ENCODE measurements at places on chromosomes 13 and 19. TPM values are rescaled to one million over a fixed set of nuclear protein-coding genes. Genes with fewer than 3 reads are reported as not detected.

Gene KLF1
- not detected for total RNA-seq

- H3K4me1 ChIP-seq = no peaks in the 10 kb centered on the region
- DNase-seq = no peak
- H3K27me3 ChIP-seq = no peaks in the 10 kb centered on the region
- no peak overlapping the region for H3K27ac ChIP-seq
- no peaks in the 10 kb centered on the region for H3K36me3 ChIP-seq
Observed at GRCh38 chr13:31054632-31055031, 107.1 kb downstream of the HSPH1 start.

- peaks cover 79% of the 10 kb centered on the region for H3K36me3 ChIP-seq
- H3K4me3 ChIP-seq = no peak overlapping the region
- DNase-seq = no peak
- H3K27me3 ChIP-seq = no peaks in the 10 kb centered on the region
- no peaks in the 10 kb centered on the region for H3K4me1 ChIP-seq
Observed at GRCh38 chr19:10321874-10322835, 6.3 kb upstream of the FDX2 start.

- no peaks in the 10 kb centered on the region for H3K4me1 ChIP-seq
- H3K27me3 ChIP-seq = no peaks in the 10 kb centered on the region
- H3K4me3 ChIP-seq = no peak overlapping the region
- DNase-seq = no peak
- no peak overlapping the region for H3K27ac ChIP-seq
Observed at GRCh38 chr13:59458908-59459579, 704.7 kb downstream of the DIAPH3 start.

DNA sequence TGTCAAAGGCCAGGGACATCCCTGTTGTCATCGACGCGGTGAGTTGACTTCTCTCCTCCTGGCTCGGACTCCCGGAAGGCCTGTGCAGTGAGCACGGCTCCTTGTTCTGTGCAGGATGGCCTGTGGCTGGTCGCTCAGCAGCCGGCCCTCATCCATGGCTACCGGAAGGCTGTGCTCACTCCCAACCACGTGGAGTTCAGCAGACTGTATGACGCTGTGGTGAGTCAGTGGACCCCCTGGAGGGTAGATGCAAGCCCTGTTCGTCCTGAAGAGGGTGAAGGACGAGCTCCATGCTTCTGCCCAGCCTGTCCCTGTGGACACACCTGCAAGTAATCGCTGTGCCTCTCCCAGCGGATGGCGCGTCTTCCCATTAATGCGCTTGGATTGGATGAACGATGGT, 19.2 kb downstream of the NAXD start:
- H3K4me3 ChIP-seq = no peak overlapping the region
- no peak overlapping the region for H3K27ac ChIP-seq
- no peaks in the 10 kb centered on the region for H3K27me3 ChIP-seq
- peaks cover 42% of the 10 kb centered on the region for H3K36me3 ChIP-seq

- no peak for DNase-seq
- H3K36me3 ChIP-seq = peaks cover 29% of the 10 kb centered on the region
- peaks cover 14% of the 10 kb centered on the region for H3K4me1 ChIP-seq
- no peak overlapping the region for H3K4me3 ChIP-seq
- no peaks in the 10 kb centered on the region for H3K27me3 ChIP-seq
Observed at GRCh38 chr19:16193466-16193865, 4.2 kb upstream of the AP1M1 start.

Gene SLC10A2
- total RNA-seq = not detected

Measured in natural killer cell (primary cell).